ENCODE measurements at places on chromosomes 11 and 22.

DNA sequence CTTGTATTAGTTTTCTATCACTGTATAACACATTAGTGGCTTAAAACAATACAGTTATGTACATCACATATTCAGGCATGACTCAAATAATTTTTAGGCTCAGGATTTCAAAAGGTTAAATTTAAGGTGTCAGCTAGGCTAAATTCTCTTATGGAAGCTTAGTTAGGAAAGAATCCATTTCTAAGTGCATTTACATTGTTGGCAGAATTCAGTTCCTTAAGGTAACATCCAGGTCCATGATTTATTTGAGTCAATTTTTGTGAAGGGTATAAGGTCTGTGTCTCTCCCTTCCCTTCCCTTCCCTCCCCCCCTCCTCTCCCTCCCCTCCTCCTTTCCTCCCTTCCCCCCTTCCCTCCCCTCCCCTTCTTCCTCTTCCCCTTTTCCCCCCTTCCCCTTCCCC, 399.0 kb upstream of the CNTN5 start:
- DNase-seq = no peak

GRCh38 chr22:48727454-48728058, 1100.1 kb downstream of the BRD1 start:
- DNase-seq = no peak

GRCh38 chr11:41281131-41281742, 178.2 kb downstream of the LRRC4C start:
- no peak for DNase-seq

DNA sequence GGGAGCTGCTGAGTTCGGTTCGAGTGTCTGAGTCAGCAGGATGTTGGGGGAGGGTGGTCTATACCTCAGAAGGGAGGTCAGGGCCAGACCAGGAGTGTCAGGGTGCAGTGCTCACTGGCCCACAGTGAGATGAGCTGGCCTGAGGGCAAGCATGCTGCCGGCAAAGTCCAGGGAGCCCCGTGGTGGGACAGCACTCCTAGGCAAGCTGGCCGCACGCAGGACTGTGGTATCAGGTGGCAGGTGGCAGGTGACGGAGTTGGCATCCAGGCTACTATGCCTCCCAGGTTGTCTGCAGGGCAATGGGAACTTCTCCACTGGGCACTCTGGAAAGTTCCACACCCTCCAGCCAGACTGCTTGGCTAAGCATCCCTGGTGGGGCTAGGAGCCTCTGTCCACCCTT, 4.8 kb downstream of the FGF3 start:
- DNase-seq = no peak

DNA sequence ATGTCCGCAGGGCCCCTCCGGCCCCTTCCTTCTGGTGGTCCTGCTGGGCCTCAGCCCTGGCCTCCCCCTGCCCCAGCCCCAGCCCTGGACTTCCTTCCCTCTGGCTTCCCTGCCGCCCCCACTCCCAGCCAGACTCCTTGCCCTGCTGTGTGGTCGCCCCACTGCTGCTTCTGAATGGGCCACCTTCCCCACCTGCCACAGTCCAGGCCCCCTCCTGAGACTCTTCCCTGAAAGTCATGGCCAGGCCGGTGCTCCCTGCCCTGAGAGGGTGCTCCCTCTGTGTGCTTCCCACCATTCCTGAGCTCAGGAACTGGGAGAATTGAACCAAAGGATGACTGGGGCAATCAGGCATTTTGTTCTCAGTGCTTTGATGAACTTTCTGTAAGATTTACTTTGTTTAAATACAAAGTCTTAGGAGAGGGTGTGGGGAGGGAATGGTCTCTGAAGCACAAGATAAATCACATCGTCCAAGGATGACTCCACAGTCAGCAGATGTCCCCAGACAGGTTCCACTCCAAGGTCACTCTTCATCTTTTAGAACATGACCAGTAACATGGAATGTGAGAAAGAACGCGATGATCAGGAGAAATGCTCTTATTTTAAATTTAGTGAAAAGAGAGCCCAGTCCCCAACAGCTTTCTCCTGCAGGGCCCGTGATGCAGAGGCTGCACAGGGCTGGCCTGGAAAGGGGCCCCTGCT, 774 bp downstream of the APOBEC3D start:
- DNase-seq = no peak

GRCh38 chr22:27133681-27134314, 476.4 kb downstream of the MIAT start:
- no peak for DNase-seq

GRCh38 chr11:12725055-12725862, 51.0 kb downstream of the TEAD1 start:
- no peak for DNase-seq

- DNase-seq = no peak
Observed at GRCh38 chr11:7672960-7673723, at the start of gene CYB5R2. TSS of gene CYB5R2 (minus strand) at chr11:7673500. CDS start at chr11:7672825, 675 bp downstream.

DNA sequence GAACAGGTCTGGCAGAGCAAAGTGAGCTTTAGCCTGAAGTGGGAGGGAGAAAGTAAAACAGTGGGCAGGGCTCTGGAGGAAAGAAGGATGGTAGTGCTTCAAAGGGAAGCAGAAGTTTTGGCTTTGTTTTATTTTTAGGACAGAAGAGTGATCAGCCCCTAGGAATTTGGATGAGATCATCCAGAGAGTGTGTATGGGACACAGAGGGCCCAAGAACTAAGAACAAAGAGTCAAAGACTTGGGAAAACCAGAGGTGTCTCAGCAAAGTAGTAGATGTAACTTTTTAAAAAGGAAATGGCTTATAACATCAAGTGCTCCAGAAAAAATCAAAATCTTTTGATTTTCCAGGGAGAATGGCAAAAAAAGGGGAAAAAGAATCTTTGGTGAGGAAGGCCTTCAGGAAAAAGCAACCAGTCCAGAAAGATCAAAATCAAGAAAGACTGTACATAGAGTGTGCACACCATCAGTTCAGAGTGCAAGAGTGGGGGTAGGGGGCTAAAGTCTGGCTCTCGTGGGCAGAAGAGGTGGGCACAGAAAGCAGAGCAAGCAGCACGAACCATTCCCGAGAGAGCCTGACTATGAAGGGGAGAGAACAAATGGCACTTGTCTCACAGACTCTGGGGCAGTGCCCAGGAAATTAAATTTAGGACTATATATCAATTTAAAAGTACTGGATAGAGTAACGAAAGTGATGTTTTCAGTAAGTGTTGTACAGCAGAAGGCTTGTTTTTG, 30.0 kb downstream of the MAPK1 start:
- DNase-seq = no peak

DNA sequence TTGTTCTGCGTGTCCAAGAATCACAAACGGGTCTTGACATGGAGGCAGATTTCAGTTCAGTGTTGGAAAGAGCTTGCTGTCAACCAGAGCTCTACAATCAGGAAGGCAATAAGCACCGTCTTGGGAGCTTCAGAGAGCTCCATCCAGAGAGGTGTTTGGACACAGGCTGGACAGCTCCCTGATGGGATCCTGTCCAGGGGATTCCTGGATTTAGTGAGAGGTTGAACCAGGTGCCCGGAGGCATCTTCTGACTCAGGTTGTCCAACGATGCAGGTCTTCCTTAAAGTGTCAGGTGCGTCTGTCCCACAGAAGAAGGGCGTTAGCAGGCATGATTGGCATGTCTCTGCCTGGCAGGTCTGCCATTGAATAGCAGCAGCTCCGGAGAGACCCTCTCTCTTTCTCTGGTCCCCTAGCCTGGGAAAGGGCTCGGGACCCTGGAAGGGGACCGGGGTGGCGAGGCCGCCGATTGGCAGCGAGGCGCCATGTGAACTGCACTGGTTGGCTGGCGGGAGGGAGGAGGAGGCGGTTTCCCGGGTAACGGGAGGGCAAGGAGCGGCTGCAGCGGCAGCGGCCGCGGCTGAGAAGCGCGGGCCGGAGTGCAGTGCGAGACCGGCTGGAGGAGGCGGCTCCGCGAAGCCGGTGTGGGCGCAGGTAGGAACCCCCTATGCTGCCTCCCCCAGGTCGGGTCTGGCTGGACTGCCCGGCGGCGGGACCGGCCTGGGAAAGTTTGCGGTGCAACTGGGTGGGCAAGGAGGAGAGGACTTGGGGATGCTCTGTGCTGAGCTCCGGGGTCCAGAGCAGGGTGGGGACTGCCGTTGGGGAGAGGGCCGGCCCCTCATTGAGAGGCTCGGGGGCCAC, 104.1 kb upstream of the E2F8 start:
- no peak for DNase-seq

GRCh38 chr11:2549876-2550605, 105.2 kb downstream of the KCNQ1 start:
- DNase-seq = no peak

DNA sequence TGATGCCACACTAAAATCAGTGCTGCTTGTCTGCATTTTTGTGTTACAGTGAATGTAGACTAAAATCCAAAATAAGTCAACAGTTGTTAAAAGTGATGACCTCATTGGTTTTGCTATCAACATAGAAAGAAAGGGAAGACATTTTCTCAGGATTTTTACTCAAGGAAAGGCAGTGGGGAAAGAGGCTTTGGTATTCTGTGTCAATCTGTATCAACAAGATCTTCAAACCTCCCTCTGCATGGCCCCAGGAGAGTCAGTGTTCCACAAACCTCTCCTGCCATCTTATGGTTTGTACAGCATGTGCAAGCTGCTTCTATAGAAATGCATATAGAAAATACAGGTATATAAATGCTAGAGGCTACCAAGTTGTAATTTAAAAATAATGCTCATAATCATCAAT, 13.8 kb upstream of the OR51M1 start:
- no peak for DNase-seq

DNA sequence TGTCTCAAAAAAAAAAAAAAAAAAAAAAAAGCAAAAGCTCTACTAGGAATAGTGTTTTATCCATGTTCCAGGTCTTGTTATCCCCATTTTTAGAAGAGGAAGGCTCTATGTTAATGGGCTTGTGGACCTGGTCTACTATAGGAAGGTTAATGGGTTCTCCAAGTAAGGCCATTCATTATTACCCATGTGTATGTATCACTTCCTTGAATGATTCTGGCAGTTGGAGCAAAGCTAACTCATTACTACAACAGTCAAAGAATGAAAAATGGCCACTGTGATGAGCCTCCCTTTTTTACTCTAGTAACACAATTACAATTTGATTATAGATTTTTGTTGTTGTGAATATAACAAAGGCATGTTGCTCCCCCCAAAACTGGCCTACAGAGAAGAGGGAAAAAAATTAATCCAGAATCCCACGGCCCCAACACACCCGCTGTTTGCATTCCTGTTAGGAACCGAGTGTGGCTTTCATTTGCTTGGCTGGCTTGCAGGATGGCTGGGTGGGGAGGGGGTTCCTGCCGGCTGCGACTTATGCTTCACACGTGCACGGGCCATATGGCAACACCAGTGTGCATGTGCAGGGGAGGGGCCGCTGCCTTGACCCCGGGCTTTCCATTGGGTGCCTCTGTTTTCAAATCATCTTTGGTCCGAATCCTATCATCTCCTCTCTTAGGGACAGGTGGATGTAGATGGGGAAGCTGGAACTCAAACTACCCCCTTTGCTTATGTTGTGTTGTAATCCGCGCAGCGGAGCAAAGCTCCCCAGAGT, 148.8 kb downstream of the HIPK3 start:
- no peak for DNase-seq

- DNase-seq = no peak
Observed at GRCh38 chr22:44423556-44424358, 74.3 kb downstream of the RTL6 start.

DNA sequence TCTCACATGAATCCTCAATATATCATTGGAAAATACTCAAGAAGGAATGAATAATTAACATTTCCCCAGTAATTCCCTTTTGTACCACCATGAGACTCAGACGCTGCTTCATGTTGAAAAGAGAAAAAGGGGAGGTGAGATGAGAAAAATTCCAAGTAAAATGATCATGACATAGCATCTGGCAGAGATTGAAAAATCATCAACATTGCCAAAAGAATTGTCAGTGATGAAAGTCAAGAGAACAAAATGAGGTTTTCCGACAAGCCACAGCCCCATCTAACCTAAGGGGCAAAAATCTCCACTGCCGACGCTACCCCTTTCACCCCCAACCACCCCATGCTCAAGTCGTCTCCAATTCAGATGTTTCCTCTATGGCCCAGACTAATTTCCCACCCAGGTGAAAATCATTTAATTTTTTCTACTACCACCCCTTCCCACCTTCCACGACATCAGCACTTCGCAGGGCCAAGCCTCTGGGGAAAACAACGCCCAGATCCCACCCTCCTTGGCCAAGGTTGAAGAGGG, 1.2 kb downstream of the RAB6A start:
- no peak for DNase-seq

DNA sequence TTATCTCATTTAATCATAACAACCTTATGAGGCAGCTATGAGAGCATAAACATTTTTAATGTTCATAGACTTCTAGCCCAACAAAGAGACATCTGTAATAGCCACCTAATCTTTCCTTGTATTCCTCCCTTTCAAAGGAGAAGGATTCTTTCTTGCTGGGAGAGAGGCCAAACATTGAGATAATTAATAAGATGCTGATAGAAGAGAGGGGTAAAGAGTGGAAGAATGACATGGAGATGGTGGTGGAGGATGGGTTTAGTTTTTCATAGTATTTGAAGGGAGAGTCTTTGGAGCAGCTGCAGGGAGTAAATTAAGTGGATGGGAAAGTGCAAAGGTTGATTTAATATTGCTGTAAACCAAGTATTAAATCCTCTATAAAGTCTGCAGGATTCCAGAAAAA, 57.9 kb downstream of the ARL14EP start:
- no peak for DNase-seq

GRCh38 chr11:132358573-132358953, 988.1 kb downstream of the NTM start:
- no peak for DNase-seq

DNA sequence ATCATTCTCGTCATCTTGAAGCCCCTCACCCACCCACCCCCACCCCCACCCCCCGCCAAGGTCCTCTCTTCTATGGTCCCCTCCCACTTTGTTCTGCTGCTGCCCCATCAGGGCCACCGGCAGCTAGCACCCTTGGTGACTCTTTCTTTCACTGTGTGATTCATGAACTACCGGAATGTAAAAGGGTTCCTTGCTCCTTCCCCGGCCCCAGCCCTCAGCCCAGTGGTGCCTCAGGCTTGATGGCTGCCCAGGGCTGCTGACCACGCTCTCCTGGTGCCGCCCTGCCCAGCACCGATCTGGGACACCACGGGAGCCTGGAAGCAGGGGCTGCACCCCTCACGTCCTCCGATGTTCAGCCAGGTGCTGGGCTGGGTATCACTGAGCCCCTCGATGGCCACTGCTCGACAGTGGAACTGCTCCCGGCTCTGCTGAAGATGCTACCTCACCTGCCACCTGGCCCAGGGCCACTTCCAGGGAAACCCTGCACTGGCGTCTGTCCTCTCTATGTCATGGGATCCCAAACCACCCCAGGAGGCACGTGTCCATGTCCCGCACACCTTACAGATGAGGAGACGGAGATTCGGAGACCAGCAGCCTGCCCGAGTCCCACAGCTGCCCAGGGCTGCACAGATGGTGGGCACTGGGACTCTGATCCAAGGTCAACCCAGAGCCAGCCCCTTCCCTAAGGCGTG, 39.7 kb downstream of the IGLL5 start:
- DNase-seq = no peak

All from activated CD4-positive, alpha-beta T cell treated with anti-CD3 and anti-CD28 coated beads, Interleukin-2, amount 10 ng/mL, durations not matched to agents 7 days and 5 days (primary cell).